Activated CD4-positive, alpha-beta T cell treated with anti-CD3 and anti-CD28 coated beads, Interleukin-2, Interleukin-6, amounts not matched to agents 100 ng/mL and 50 ng/mL, durations not matched to agents 16 hours and 8 hours (primary cell): ENCODE measurements at places on chromosomes 3 and 15.

DNA sequence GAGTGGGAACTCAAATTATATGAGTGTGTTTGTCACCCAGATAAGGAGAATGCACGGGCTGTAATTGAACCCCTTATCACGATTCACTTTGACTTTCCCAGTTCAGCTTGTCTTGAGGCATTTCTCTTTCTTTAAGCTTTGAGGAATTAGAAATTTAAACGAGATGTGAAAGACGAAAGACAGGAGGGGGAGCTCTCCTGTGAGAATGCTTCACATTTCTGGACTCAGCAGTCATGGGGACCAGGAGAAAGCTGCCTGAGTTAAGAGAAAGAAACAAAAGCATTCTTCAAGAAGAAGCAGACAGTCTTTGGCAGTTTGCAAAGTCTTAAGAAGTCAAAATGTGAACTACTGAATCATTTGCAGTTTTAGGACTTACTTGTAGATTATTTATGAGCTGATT lies 205.6 kb downstream of the NECTIN3 start:
- DNase-seq: no peak

- no peak for DNase-seq
These were observed 36.7 kb downstream of the SHQ1 start for GRCh38 chr3:72811571-72811970.

DNA sequence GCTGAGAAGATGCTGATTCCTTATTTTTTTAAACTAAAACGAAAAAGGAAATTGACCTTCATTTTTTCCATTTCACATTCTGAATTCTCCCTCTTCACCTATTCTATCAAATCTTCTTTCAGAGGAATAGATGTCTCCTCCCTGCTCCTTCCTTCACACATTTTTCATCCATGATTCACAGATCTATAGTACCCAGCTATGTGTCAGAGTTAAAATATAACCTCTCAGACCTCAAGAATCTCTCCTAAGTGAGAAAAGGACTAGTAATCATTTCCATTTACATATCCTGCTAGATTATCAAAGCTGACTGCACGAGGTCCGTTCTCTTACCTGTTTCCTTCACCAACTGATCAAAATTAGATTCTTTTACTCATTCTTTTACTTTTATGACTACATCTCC lies 1297.6 kb upstream of the ALCAM start:
- no peak for DNase-seq

DNA sequence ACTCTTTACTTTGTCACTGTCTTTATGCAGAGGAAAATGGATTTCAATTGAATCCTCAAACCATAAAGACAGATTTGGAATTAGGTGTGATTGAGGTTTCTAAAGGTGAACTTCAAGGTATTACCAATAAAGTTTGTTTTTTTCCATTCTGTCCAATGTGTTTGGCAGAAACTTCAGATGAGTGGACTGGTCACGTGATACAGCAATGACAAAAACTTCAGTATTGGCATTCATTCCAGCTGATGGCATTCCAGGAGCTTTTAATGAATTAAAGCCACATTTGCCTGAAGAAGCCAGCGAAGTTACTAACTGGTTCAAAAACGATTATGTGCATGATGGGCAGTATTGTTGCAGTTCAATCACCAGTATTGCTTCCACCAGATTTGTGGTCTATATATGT lies 4.5 kb upstream of the MASP1 start:
- no peak for DNase-seq

DNA sequence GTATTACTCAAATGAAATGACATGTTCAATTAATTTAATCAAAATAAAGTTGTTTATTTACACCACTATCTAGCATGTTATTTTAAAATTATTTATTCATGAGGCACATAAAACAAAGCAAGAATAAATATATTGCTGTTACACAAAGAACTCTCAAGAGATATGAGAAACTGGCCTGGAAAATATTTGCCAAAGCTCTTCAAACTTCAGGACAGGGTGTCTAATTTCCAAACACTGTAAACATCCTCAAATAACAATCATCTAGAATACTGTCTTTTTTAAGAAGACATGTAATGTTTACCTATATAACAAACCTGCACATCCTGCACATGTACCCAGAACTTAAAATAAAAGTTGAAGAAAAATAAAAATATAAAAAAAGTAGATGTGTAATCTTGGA lies 876.6 kb downstream of the TUSC7 start:
- DNase-seq: no peak

DNA sequence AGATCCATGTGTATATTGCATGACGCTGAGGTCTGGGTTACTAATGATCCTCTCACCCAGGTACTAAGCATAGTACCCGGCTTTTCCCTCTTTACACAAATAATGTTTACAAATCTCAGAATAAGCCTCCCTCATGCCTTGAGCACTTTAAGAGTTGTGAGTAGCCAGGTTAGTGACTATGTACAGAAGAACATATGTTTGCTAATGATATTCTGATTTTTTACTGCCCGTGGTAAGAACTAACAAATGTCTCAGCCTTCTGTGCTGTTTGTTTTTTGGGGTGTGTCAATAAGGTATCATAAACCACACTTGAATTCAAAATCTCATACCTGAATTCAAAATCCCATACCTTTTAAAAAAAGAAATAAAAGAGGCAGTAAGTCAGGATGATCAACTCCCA lies 59.5 kb downstream of the ABCC5 start:
- no peak for DNase-seq

DNA sequence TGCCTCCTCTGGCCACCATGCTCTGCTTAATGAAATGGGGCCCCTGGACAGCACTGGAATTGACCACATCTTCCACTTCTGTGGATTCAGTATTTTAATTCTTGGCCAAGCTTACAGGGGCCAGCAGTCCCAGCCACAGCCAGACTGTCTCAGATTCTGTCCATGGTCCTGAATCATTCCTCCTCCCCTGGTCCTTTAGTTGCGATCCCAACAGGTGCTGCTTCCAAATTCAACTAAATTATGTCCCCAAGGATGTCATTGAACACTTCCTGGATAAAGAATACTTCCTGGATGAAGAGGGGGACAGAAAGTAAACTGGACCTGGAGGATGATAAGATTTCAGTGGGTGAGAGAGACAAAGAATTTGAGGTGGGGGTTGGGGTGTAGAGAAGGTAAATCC lies 111.1 kb upstream of the FOXB1 start:
- no peak for DNase-seq

GRCh38 chr3:121167374-121168139 lies 259.6 kb downstream of the STXBP5L start:
- DNase-seq: no peak

DNA sequence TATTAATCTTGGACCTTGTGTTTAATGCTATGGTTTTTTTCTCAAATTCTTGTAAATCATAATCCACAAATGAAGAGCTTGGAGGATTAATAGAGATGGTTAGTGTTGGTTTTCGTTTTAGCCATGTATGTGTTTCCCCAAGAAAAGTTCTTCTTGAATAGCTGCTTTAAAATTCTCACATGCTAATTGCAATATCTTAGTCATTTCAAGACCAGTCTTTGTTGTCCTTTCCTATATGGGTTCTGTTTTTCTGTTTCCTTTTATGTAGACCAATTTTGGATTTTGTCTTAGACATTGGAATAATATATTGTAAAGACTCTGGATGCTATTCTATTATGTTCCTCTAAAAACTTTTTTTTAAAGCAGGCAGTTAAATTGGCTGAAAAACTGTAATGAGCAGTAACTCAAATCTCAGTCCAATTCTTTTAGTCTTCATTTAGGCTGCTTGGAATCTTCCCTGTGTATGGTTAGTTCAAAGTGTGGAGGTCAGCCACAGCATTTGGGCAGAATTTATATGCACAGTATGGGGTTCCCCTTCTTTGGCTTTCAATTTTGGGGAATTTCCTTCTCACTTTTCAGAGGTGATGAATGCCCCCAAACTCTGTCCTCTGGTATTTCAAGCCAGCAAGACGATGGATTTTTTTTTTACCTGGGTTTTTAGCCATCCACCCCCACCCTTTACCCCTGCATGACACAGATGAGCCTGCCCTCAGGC lies 39.1 kb upstream of the DNAJC13 start:
- DNase-seq: no peak

DNA sequence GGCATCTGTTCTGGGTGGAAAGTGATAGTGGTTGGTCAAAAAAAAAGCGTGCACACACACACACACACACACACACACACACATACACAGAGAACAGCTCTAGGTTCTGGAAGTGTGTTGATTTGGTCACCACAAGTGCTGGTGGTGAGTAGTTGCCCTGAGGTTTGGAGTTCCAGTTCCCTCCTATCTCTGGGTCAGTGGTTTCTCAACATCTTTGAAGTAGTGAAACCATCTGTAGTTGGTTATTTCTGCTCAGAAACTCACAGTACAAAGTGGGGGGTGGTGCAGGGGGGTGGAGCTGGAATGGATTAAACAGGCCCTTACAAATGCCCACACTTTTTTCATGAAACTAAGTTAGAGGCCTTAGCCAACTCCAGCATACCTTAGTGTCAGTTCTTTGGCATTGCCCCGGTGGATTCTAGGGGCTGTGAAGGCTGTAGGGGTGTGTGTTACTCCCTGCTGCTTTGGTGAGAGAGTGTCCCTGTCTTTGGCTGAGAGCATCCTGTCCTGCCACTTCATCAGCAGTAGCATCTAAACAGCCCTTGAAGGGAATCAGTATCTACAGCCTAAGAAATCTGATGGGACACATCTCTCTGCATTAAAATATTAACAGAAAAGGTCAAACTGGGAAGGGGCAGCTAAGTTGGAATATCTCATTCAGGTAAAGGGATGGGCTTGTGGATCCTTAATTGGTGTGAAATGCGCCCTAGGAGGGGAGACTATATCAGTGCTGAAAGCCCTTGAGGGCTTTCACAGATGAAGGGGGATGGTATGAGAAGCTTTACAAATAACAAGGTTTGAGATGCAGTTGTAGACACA lies 20.6 kb downstream of the SMAD3 start:
- peak; percentile 83 for DNase-seq

DNA sequence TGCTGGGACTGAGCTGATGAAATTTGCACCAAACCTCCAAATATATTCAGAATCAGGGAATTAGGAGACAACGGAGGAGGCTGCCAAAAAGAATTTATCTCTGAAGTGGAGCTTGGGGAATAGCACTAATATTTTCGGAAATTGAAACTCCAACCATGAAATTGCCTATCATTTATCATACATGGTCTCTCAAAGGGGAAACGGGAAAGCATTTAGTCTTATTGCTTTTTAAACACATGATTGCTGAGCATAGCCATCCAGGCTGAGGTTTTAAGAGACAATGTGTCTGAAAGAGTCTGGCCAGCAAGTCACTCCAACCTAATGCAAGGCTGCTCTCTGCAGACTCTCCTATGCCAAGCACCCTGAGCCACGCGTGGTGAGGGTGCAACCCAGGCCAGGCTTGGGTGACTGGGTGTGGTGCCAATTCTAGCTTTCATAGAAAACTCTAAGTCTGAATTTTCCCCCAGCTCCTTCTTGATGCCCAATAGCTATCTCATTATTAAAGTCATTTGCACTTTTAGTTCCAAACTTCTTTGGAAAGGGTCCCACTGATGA lies 200.2 kb downstream of the RPLP1 start:
- no peak for DNase-seq

GRCh38 chr15:60917461-60918145 lies 311.5 kb downstream of the RORA start:
- DNase-seq: no peak

- no peak for DNase-seq
These were observed 226.6 kb upstream of the TLE3 start for GRCh38 chr15:70324001-70324974.

- peak; percentile 39 for DNase-seq
These were observed 22.4 kb downstream of the CXCR6 start for GRCh38 chr3:45965653-45966052.

GRCh38 chr15:70034596-70034995 lies 63.1 kb downstream of the TLE3 start:
- no peak for DNase-seq
